ENCODE measurements at places on chromosomes 5 and 9.

GRCh38 chr5:63125862-63126261 lies 547.2 kb downstream of the LRRC70 start:
- peak; percentile 10 for DNase-seq

GRCh38 chr9:133184971-133185370 lies 21.3 kb upstream of the GBGT1 start:
- peak; percentile 40 for DNase-seq

GRCh38 chr9:90894986-90895687 lies 93.5 kb downstream of the SYK start:
- DNase-seq = no peak

DNA sequence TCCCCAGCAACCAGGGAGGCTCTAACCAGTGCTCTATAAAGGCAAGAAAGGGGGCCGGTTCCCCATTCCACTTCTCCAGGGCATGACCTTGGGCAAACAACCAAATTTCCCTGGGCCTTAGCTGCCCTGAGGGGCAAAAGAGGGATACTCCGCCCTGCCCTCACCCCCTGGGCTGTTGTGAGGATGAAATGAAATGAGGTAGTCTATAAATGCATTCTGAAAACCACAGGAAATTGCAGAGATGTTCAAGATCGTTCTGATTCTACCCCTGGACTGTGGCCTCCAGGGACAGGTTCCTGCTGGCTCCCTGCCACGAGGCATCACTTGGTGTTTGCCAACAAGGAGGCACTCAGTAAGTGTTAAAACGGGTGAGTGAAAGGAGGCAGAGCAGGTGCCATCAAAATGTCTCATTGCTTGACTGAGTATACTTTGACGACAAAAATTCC lies 5.7 kb downstream of the RAPGEF1 start:
- DNase-seq = no peak

DNA sequence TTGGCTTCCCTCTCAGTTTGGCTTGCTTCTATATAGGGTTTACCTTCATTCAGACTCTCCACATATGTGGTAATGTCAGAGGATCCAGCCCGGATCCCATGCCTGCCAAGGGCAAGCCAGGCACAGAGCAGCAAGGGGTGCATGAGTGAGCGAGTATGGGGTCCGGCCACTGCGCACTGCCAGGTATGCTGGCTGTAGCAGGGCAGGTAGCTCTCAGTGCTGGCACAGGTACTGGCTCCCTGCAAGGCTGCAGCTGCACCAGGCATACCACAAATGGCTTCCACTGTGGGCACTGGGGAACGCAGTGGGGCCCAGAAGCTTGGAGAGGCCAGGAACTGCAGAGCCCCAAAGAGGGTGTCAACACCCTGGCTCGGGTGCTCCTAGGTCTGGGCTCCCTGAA lies 86.2 kb downstream of the GIN1 start:
- DNase-seq = no peak

GRCh38 chr9:129121483-129121882 lies 10.3 kb downstream of the PTPA start:
- no peak for DNase-seq

GRCh38 chr9:33040792-33041431 lies 15.8 kb downstream of the DNAJA1 start:
- no peak for DNase-seq

- DNase-seq = no peak
Measured at GRCh38 chr5:133930061-133930812, 38.2 kb downstream of the C5orf15 start.

- peak; percentile 58 for DNase-seq
Measured at GRCh38 chr5:159003045-159004030, 96.4 kb downstream of the EBF1 start.

- DNase-seq = no peak
Measured at GRCh38 chr5:115424030-115424429, 120.5 kb downstream of the FEM1C start.

GRCh38 chr9:111959468-111960359 lies 63.1 kb downstream of the UGCG start:
- peak; percentile 35 for DNase-seq

GRCh38 chr5:11642438-11642837 lies 261.8 kb downstream of the CTNND2 start:
- DNase-seq = no peak

DNA sequence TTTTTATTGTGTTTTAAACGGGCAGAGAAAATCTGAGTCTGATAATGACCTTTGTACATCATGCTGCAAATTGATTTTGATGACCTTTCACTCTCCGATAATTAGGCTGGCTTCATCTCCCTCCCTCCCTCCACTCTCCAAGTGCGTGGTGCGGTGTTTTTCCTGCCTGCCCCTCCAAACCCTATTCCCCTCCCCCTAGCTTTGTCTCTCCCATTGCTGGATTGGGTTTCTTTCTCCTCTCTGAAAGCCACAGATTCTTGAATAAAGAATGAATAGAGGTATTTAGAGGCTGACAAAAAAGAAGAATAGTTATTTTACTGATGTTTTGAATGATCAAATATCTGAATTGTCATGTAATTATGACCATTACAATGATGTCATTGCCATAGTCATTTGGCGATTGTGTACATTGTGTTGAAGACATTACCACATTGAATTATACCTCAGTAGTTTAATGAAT lies 571.1 kb upstream of the ZNF608 start:
- peak; percentile 100 for DNase-seq

DNA sequence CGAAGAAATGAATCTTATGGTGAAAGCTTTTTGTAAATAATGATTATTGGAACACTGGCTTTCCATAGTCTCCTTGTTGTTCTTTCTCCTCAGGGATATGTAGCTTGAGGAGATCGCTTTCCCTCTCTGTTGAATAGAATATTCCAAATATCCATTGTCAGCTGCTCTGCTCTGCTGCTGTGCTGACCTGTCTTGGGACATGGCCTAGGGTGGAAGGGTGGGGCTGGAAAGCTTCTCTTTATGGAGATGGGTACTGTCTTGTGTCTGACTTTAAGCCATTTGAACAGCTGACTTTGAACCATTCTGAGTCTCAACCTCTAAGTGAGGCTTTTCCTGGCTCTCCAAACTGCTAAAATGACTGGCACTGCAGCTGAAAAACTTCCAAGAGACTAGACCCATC lies 135.8 kb downstream of the PLCXD3 start:
- DNase-seq = no peak

GRCh38 chr5:175281257-175281656 lies 162.7 kb downstream of the DRD1 start:
- DNase-seq = no peak

DNA sequence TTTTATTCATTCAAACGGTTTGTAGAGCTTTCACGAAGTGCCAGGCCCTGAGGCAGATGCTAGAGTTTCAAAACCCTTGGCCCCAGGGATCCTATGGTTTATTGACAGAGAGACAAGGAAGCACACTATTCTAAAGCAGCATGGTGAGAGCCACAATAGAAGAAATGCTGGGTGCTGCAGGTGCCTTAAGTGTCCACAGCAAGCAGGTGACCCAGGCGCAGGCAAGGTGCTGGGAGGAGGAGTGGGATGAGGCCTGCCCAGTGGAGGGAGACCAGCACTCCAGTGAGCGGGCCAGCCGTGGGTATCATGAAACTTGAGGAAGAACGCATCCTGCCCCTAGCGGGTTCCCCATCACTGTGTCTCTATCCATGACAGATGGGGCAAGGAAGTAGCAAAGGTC lies 71.0 kb downstream of the OSMR start:
- DNase-seq = no peak

- no peak for DNase-seq
Measured at GRCh38 chr5:83539463-83539790, 67.9 kb downstream of the VCAN start.

- DNase-seq = no peak
Measured at GRCh38 chr5:36958612-36959011, 82.0 kb downstream of the NIPBL start.

DNA sequence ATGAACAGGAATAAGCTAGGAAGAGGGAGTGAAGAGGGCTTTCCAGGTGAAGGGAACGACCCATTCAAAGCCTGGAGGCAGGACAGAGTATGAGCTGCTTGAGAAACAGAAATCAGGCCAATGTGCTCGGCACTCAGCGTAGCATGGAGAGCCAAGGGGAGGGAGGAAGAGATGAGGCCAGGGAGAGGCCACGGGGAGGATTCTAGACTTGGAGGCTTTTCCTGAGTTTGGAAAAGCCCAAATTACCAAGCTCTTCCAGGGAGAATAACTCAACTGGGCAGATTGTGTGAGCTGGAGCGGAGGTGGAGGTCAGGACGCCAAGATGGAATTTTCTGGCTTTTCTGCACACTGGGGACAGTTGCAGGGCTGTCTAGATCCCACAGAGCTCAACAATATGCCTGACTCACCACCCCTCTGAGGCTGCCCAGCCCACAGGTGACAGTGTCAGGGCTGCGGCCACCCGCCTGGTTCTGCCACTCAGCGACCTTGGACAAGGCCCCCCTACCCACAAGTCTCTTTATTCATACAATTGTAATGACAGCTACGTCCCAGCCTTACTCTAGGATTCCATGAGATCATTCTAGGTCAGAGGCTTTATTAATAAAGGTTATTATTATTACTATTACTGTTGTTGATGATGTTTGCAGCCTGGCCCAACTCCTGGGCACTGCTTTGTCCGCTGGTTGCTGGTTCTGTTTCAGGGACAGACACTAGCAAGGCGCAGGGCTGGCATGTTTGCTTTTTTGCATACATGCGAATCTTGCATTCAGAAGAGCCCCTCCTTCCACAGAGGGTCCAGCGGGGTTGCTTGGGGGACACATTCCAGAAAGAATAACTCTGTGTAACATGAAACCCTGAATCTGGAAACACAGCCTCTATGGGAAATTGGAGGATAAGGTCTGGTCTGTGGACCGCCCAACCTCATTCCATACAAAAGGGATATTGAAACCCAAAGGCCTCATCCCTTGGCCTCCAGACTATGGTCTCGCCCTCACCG lies 9.4 kb upstream of the LMX1B start:
- DNase-seq = no peak

- no peak for DNase-seq
Measured at GRCh38 chr5:116044073-116044472, 11.8 kb downstream of the ARL14EPL start.

DNA sequence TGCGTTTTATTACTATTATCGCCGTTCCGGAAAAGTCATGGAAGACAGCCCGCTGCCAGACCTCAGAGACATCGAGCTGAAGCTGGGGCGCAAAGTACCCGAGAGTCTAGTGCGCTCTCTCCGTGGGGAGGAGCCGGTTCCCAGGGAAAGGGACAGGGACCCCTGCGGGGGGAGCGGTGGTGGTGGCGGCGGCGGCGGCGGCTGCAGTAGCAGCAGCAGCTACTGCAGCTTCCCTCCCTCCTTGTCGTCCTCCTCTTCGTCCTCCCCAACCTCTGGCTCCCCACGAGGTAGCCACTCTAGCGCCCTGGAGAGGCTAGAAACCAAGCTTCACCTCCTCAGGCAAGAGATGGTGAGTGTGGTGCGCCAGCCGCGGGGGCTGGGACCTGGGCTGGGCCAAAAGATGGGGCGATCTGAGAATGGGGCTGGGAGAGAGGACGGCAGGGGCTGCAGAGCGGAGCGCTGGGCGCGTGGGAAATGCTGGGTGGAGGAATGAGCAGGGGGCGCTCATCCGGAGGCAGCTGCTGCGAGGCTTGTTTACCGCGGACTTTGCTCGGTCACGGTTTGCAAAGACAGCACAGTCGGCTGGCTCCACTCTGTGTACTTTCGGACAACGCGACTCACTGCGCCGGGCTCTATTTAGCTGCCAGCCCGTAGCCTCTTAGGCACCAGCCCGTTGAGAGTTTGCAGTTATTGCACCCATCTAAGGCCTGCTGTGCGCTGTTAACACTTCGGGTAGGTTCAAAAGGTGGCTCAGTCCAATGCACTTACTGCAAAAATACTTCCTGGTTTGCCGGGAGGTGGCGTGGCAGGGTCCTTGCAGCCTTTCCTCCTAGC lies 1.1 kb downstream of the LURAP1L start:
- DNase-seq = peak; percentile 95

DNA sequence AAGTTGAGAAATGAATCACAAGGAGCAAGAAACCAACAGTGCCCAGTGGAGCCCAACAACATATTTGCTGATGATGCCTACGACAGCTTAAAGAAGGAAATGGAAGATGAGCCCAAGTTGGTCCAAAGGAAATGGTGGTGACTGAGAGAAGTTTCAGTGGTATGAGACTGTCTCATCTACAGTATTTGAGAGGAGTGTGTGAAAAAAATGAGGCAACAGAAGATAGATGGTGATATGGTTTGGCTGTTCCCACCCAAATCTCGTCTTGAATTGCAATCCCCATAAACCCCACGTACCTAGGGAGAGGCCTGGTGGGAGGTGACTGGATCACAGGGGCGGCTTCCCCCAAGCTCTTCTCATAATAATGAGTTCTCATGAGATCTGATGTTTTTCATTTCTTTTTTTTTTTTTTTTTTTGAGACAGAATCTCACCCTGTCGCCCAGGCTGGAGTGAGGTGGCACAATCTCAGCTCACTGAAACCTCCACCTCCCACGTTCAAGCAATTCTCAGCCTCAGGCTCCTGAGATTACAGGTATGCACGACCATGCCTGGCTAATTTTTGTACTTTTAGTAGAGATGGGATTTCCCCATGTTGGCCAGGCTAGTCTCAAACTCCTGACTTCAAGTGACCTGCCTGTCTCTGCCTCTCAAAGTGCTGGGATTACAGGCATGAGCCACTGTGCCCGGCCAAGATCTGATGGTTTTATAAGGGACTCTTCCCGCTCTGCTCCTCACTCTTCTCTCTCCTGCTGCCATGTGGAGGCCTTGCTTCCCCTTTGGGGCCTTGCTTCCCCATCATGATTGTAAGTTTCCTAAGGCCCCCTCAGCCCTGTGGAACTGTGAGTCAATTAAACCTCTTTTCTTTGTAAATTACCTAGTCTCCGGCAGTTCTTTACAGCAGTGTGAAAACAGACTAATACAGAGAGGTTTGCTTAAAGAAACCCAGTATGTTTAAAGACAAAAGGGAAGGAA lies 30.2 kb downstream of the EFCAB9 start:
- no peak for DNase-seq

- peak; percentile 77 for DNase-seq
Measured at GRCh38 chr5:82351754-82352145, 73.6 kb upstream of the RPS23 start.

DNA sequence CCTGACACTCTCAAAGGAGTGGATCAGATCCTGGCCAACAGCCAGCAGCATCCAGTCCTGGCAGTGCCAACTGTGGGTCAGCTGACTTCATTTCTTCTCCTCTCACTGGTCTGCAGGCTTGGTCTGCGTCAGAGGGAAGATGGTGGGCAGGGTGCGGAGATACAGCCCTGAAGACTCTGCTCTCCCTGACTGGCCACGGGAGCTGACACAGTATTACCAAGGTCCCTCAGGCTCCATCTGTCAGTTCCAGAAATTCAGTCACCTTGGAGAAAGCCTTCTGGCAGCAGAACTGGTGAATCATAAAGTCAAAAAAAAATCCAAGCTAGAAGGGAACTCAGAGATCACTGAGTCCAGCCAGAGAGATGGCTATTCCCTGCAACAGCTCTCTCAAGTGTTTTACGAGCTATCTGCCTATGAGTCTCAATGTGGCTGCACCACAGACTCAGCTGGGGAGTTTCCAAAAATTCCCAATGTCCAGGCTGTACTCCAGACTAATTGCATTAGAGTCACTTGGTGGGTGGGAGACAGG lies 27.9 kb downstream of the C1QTNF2 start:
- DNase-seq = no peak

GRCh38 chr5:125411071-125411743 lies 664.8 kb upstream of the ZNF608 start:
- peak; percentile 44 for DNase-seq

Measured in NCI-H748 treated with DMSO at 0.1 percent for 48 hours (cell line).